Tibial artery (tissue), 4 donors: ENCODE measurements at places on chromosomes 2 and 18.

DNA sequence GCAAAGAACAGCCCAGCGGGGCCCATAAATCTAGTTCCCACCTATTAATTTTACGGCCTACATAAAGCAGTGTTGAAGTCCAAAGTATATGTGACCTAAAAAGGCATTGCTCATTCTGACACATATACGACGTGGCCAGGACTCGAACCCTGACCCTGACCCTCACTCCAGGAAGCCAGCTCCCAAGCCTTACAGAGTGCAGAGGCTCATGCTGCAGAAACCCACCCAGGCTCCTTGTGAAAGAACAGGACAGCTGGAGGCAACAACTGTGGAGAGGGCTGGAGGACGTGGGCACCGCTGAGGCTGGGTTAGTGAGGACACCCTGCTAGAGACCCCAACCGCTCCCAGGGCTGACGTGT is 221.6 kb downstream of the CYP26B1 start:
- no peak for DNase-seq

DNA sequence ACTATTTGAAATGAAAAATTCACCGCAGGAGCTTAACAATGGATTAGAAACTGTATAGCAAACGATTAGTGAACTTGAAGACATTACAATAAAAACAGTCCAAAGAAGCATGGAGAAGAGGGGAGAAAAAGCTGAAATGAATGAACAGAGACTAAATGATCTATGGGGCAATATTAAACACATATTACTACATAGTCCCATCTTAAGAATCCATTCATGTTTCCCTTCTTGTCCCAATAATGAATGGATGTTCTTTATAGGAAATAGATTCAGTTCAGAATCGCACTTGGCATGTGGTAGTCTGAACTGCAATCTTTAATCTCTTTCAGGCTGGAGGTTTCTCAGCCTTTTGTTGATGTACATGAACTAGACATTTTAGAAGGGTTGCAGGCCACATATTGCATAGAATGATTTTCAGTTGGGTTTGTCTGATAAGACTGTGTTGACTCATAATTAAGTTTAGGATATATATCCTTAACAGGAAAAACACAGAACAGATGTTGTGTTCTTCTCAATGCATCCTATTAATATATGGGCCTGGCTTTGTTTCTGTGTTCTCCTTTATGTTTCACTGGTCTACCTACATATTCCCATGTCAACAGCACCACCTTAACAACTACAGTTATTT is 27.9 kb downstream of the CCDC88A start:
- DNase-seq = no peak

DNA sequence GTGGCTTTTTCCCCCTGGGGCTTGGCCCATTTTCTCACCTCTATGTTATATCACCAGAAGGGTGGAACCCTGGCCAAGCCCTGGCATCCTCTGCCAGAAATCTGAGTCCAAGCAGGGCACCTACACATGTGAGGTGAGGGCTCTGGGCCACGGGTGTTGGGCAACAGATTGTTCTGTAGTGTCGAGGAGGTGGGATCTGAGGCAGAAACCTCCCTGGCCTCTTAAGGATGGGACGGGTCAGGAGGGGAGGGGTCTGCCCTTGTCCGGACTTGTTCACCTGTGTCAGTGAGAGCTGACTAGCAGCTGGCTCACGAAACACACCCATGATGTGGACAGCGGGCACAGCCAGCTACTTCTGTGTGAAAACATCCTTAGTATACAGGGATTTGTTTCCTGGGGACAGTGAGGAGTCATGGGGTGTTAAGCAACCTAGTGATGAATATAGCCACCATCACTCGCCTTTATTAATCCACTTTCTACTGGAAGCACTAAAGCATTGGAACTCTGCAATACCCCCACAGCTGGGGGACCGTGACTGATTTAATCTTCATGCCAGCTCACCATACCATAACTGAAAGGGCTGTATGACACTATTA is 35.6 kb downstream of the EPAS1 start:
- DNase-seq = no peak

- no peak for DNase-seq
Observed at GRCh38 chr2:134819334-134819733, 19.1 kb upstream of the ACMSD start.

GRCh38 chr2:72561621-72562318 is 264.1 kb downstream of the EXOC6B start:
- DNase-seq = no peak

- DNase-seq = no peak
Observed at GRCh38 chr18:33803636-33804035, 225.6 kb downstream of the ASXL3 start.

DNA sequence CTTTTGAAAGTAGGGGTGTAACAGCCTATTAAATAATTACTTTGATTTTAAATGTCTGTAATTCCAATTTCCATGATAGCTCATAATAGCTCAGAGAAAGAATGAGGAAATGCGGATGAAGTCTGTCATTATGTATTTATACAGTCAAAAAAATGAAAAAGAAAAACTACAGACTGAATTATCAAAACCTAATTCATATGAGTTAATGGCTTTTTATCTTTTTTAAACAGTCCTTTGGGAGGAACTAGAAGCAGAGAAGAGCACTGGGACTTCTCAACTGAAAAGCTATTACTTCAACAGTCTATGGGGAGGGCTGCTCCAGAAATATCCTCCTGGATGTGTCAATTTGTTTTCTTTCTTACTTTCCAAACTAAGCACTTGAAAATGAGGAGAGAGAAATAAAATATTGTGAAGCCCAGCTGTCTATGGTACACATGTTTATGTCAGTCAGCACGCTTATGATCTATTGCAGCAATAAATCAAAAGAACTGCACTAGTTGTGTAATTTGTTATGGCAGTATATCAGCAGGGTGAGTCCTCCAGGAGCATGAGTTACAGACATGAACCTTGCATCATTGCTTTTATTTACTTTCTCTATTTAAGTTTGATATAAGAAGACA is 1550.2 kb downstream of the LRP1B start:
- DNase-seq = no peak

- DNase-seq = peak; percentile 3
Observed at GRCh38 chr2:240402566-240403272, 32.7 kb upstream of the GPC1 start.

DNA sequence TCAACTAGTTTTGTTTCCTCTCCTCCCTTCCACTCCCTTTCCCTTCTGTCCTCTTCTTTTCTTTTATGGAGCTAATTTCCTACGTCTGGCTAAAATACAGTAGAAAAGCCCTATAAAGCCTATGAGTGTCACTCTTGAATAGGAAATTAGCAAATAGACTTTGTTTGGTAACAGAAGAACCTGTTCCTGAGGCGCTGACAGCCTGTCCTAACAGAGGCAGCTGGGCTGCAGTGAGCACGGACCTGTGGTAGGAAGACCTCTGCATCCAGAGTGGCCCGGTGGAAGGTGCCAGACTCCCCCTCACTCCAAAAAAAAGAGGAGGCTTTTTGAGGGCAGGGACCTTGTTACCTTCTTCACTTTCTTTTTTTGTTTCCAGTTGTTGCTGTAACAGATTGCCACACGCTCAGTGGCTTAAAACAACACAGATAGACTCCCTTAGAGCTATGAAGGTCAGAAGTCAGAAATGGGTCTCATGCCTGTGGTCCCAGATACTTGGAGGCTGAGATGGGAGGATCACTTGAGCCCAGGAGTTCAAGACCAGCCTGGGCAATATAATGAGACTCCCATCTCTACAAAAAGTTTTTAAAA is 81.2 kb upstream of the TXNDC2 start:
- no peak for DNase-seq

DNA sequence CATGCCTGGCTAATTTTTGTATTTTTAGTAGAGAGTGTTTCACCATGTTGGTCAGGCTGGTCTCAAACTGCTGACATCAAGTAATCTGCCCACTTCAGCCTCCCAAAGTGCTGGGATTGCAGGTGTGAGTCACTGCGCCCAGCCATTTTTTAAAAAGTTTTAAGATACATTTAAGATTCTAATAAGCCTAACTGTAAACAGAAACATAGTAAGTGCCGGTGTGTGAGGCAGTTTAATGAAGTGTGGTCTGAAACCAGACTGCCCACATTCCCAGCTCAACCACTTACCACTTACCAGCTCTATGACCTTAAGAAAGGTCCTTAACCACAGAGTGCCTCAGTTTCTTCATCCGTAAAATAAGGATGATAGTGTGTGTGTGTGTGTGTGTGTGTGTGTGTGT is 42.4 kb downstream of the TMEM237 start:
- no peak for DNase-seq

DNA sequence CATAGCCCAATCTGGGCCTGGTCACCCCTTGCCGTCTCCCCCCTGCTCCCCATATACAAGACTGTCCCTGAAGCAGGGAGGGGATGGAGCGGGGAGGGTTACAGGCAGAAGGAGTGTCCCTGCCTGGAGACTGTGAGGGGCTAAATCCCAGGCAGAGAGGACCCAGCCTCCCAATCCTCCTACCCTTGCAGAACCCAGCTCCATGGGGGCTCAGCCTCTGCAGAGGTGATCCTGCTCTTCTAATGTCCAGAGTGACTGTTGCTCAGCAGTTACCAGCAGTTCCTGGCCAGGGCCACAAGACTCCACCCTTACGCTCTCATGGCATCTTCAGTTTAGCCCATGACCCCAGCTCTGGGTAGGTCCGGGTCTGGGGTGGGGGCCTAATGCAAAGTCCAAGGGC is 58.1 kb downstream of the COA5 start:
- DNase-seq = peak; percentile 7

DNA sequence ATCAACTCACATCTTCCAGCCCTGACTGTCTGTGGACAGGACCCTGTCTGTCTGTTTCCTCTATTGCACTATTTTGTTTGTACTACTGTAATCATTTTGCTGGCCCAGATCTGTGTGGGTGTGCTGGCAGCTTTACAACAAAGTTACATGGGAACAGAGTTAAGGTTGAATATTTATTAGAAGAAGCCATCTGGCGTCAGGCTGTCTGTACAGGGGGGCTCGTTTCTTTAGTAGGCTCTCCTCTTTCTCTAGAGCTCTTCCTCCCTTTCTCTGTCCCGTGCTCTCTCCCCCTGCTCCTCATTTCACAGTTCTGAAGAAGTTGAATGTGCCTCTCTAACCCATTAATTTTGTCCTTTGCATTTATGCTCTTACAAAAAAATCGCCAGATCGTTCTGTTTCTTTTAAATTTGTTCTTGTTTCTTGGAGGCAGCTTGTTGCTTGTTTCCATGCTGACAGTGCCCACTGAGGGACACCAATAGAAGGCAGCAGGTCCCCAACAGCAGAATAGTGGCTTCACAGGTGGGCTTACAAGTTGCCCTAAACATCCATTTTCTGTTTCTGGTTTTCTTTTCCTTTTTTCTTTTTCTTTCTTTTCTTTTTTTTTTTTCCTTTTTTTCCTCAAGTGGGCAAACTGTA is 315.2 kb upstream of the ZEB2 start:
- DNase-seq = no peak

DNA sequence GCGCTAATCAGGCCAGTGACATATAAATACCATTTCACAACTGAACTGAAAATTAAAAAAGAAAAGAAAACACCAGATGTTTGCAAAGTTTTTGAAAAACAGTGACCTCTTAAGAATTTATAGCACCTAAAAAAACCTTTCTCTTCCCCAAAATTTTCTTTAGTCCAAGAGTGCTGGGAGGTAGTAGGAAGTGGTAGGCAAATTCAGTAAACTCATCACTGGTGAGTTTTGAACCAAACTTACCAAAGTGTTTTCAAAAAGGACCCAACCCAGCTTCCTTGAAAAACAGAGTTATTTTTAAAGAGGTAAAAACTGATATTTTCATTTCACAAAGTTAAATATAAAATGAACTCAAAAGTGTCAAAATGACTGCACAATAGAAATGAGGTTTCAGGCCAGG is 90.4 kb downstream of the TMEM247 start:
- DNase-seq = no peak

GRCh38 chr18:3448838-3449511 is 997 bp upstream of the TGIF1 start:
- peak; percentile 96 for DNase-seq

DNA sequence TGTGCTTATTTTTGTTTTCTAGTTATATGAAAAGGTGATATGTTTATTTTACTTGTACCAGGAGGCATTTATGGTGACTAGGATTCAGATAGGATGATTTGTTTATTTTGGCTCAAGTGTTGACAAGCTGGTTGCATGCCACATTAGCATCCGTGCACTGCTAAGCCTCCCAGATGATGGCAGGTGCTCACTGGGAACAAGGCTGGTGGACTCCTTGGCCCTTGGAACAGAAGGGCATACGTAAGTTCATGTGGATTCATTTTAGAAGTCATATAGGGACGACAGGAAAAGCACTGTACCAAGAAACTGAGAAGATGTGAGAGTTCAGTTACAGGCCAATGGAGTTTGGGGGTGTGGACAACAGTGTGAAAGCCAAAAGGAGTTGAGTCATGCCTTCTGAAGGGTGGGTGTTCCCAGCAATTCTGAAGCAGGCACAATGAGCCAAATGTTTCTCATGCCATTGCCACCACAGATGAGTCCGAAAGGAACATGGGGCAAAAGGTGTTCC is 166.2 kb downstream of the PHLPP1 start:
- DNase-seq = peak; percentile 76

DNA sequence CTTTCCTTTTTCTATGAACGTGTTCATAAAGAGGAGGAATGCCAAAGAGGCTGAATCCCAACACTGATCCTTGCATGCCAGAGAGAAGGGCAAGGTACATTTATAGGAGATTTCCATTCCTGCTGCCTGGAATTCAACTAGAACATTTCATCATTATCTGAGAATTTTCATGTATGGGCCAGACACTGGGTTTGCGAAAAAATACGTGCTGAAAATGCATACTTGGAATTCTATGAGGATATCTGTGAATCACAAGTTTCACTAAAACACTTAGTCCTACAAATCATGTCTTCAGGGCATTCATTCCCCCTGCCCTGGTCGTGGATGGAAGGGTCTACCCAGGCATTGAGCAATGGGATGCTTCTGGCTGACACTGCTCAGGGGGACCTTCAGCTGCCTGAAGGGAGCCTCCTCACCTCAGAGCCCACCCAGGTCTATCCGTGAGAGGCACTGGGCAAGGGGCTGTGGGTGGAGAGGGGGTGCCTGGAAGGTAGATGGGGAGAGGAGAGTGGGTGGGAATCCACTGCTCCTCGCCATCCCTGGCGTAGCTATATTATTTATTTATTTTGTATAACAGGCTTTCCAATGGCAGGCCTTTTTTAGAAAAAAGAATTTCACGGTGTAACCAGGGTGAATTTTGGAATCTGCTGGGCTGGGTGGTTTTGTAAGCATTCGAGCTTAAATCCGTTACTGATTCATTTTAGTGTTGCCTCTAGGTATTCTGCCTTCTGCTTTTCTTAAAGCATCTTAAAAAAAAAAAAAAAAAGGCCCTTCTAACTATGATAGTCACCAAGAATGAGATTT is 560.6 kb upstream of the ID2 start:
- DNase-seq = no peak

GRCh38 chr2:237858294-237859081 is 935 bp upstream of the RAMP1 start:
- peak; percentile 69 for DNase-seq

GRCh38 chr2:98348066-98348561 is 1.9 kb downstream of the CNGA3 start:
- DNase-seq = no peak

GRCh38 chr18:67670024-67670543 is 153.6 kb upstream of the DSEL start:
- no peak for DNase-seq

DNA sequence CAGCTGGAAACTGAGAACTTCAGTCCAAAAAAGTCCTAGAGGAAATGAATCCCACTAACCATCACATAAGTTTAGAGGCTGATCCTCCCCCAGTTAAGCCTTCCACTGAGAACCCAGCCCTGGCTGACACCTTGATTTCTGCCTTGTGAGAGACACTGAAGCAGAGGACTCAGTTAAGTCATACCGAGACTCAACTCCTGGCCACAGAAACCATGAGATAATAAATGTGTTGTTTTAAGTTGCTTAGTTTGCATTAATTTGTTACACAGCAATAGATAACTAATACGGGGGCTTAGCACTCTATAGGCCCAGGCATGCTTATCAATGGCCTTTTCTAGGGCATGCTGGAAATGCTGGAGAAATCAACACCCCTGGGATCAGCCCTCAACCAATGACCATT is 3.4 kb upstream of the ADD2 start:
- DNase-seq = no peak
